ENCODE measurements at places on chromosomes 16 and 17.

- DNase-seq: no peak
Measured at GRCh38 chr17:19712436-19713004, 3.9 kb downstream of the SLC47A2 start.

DNA sequence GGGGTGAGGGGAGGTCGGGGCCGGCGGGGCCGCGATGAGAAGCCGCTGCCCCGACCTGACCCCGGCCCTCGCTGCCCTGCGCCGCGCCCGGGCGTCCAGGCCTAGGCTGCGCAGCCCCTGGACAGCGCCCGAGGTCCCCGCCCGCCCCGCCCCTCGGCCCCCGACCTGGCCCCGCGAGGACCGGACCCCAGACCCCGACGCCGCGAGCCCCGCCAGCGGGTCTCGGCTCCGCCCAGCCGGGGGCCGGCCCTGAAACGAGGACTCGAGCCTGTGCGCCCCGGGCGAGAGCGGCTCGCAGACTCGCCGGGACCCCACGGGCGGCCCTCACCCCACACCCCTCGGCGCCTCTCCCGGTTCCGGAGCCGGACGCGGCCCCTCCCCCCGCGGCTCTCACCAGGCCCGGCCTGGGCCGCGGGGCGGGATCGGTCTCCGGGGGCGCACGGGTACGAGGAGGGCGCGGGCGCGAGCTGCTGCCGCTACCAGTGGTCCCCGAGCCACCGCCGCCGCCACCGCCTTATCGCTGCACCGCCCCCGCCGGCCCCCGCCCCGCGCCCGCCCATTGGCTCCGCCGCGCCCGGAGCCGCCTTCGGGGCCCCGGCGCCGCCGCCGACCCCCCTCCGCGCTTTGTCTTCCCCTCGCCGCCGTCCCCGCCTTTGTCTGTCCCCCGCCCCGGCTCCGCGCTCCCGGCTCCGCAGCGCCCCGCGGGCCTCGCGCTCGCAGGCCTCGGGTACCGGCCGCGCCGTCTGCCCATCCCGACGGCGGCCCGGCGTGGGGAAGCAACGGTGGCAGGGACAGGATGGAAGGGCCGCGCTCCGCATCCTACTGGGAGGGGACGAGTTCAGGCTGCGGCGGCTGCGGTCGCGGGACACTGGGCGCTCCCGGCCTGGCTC is at the start of gene LIMD2:
Gene LIMD2 (minus strand): TSS at position 488 of the 890 bp plus-strand sequence. CDS start 827 bp downstream, outside the sequence.
- peak; percentile 85 for DNase-seq

- DNase-seq: no peak
Measured at GRCh38 chr16:88130681-88131080, 179.4 kb downstream of the BANP start.

- DNase-seq: no peak
Measured at GRCh38 chr17:6019959-6020358, 50.2 kb upstream of the WSCD1 start.

GRCh38 chr17:4806777-4807604 is at the start of gene PLD2:
Gene PLD2 (plus strand): TSS chr17:4807152. CDS start chr17:4807773, 621 bp downstream.
- peak; percentile 99 for DNase-seq

DNA sequence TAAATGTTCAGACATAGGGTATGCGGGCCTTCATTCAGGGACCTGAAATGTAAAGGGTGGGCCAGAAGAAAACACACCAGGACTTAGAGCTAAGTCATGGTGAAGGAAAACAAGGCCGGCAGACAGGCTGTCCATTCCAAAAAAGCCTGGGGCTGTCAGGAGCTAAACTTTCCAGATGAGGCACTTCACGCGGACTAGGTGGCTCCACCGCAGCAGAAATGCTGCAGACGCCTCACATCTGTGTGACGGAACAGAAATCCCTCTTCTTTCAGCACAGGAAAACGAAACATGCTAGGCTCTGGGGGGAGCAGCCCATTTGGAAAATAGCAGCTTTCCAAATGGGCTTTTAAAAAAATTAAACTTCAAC is 88.7 kb downstream of the HS3ST3A1 start:
- no peak for DNase-seq

DNA sequence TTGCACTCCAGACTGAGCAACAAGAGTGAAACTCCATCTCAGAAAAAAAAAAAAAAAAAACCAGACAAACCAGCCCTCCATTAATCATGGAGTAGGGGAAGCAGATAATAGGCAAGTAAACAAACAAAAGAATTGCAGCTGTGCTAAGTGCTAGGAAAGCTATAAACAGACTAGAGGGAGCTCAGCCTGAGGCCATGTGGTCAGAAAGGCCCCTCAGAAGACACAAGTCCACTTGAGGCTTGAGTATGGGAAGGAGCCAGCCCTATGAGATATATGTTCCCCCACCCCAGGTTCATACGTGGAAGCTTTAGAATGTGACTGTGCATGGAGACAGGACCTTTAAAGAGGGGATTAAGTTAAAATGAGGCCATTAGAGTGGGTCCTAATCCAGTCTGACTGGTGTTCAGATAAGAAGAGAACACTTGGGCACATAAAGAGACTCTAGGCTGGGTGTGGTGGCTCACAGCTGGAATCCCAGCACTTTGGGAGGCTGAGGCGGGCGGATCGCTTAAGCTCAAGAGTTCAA is 132.6 kb upstream of the NOL11 start:
- no peak for DNase-seq

GRCh38 chr16:2002406-2003230 is 7.0 kb downstream of the ZNF598 start:
- no peak for DNase-seq

- peak; percentile 3 for DNase-seq
Measured at GRCh38 chr16:46748775-46749705, 896 bp upstream of the MYLK3 start.

DNA sequence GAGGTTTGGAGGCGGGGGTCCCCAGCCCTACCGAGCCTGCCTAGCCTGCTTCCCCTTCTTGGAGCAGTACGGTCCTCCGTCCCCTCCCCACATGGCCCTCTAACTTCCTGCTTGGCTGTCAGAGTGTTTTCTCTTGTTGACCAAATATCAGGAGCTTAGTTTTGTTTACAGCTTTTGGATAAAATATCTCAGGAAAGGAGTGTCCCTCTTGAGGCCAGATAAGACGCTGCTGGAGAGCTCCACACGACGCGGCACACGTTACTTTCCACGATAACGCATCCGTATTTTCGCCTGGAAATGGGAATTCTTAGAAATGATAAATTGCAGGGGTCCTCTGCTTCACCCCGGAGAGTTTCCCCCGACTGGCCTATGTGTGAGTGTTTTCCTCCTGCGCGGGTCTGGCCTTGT is 182.9 kb downstream of the MAF start:
- no peak for DNase-seq

DNA sequence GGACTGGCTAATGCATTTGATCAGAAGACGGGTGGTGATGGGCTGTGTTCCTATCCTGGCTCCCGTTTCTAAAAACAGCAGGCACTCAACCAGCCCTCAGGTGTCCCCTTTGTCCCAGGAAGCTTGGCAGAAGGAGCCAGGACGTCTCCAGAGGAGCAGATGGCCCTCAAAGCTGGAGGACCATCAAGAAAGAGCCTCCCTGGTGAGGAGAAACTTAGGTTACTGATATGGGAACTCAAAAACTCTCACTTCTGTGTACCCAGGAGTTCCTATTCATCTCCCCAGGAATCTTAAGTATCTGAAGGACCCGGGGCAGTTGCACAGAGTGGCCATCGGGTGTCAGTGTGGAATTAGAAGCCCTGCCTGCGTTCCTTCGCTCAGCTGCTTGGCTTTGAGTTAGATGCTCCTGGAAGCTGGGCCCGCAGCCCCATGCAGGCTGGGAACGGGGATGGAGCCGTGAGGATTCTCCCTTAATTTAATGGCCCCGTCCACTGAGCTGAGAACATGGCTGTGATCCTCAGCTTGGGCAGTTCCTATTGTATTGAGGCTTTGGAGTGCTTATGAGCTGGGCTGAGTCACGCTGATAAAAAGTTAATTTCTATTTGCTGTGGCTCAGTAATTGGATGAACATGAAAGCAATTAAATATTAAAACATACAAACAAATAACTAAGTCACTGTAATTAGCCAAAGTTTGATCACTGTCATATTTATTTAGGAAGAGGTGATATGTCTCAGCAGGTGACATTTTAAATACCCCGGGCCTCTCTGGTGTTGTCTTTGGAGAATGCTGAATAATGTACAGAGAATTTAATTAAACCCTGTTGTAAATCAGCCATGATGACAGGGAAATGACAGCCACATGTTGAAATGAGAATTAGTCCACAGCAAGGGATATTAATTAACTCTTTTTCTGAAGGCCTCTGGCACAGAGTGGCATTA is 402.1 kb downstream of the SEC14L1 start:
- DNase-seq: peak; percentile 88

DNA sequence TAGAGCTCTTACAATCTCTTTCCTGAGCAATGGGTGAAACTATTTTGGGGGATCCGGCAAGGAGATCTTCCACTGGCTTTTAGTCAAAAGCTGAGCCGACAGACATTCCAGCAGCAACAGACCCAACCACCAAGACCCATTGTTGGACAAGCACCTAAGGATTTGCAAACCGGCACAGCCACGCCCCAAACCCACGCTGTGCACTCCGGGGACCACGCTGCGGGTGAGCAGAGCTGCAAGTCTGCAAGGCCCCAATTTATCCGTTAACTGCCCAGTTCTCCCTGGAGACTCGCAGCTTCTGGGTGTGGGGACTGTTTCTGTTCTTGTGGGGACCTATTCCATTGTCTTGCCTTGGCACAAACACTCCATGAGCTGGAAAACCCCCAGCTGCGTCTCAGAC is 45.9 kb downstream of the C16orf95 start:
- no peak for DNase-seq

DNA sequence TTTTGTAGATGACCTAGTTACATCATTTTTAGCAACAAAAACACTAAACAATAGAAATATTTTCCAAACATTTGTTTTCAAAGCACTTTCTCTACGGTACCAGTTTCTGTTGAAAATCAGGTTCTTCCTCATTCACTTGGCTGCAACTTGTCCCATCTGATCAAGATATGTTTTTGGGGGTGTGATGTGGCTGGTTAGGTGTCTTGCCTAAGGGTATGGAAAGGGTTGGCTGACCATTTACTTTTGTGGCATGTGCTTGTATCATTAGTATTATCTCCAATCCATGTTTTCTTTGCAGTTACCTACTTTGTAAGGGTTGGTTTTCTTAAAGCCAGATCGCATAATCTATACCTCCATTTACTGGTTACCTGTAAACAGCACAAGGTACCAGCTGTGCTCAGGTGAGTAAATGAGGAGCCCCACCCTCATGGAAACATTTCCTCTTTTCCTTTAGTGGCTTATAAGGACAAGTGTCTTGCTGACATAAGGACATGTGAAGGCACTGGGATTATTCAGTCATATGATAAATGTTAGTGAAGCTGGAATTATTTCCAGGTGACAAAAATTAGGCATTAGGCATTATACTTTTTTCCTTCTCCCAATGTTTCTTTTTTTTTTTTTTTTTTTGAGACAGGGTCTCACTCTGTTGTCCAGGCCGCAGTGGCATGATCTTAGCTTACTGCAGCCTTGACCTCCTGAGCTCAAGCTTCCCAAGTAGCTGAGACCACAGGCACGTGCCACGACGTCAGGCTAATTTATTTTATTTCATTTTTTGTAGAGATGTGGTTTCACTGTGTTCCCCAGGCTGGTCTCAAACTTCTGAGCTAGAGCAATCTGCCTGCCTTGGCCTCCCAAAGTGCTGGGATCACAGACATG is 162.0 kb downstream of the CCDC182 start:
- DNase-seq: no peak

Measured in AG08396 (cell line).